ENCODE measurements at places on chromosomes 7 and 10.
A peak's percentile ranks its signal among the peaks of the same experiment; 100 is the strongest.

- DNase-seq, result no peak
These were observed 87.5 kb downstream of the AKR1D1 start for GRCh38 chr7:138163800-138164199.

- DNase-seq, result no peak
These were observed 87.2 kb upstream of the CTBP2 start for GRCh38 chr10:125247576-125247975.

GRCh38 chr10:48671914-48672595 lies 12.6 kb upstream of the WDFY4 start:
- no peak for DNase-seq

- no peak for DNase-seq
These were observed 55.1 kb downstream of the UNCX start for GRCh38 chr7:1287752-1288201.

DNA sequence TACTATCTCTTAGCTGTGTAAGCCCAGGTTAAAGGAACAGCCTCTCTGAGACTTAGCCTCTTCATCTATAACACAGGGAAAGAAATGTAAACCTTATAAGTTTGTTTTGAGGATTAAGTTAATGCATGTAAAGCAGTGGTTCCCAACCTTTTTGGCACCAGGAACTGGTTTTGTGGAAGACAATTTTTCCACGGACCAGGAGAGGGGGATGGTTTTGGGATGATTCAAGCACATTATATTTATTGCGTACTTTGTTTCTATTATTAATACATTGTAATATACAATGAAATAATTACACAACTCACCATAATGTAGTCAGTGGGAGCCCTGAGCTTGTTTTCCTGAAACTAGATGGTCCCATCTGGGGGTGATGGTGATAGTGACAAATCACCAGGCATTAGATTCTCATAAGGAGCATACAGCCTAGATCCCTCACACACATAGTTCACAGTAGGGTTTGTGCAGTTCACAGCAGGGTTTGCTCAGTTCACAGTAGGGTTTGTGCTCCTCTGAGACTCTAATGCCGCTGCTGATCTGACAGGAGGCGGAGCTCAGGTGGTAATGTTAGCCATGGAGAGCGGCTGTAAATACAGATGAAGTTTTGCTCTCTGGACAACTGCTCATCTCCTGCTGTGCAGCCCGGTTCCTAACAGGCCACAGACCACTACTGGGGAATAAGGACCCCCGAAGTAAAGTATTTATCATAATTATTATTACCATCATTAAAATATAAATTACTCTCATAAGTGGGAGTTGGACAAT lies 41.3 kb upstream of the ANK3 start:
- DNase-seq, result no peak

DNA sequence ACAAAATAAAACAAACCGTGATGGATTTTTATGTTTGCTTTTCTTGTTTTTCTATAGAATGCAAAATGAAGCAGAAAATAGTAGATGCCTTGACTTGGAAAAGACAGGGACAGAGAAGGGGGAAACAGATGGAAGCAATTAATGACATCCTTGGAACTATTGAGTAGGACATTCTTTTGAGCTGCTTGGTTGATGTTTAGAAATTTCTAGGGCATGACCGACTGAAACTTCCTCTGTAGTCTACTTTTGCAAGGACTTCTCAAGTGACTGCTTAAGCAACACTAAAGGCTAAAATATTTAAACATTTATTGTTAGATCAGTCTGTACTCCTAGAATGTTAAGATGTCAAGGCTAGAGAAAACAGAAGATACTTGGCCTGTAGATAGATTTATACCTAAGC lies 49.4 kb downstream of the VCL start:
- no peak for DNase-seq

DNA sequence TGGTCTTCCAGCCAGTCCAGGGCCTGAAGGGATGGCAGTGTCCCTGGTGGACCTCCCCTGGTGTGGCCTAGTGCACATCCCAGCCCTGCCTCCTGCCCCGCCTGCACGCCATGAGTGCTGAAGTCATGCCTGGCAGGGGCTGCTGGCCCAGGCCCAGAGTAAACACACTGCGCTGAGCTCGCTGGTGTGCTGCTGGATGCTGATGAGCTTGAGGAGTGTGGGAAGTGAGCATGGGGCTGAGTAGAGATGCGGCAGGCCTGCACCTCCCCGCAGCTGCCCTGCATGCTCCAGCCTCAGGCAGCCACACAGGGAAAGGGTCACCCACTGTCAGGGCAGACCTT lies 43.2 kb downstream of the HTRA1 start:
- no peak for DNase-seq

DNA sequence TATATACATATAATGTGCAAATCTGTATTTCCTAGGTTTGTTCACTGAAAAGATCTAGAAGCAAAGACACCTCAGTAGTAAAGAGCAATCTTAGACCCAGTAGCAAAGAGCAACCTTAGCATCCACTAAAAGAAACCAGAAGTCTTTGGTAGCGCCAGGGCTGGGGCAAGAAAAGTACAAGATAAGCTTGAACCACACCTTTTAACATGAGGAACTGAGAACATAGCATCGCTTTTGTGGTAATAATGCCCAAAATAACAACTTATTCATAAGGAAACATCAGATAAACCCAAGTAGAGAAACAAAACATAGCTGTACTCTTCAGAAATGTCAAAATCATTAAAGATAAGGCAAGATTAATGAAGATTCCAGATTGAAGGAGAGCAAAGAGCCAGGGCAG lies 173.4 kb downstream of the IMMP2L start:
- DNase-seq, result no peak

GRCh38 chr7:158310924-158311666 lies 276.5 kb downstream of the PTPRN2 start:
- no peak for DNase-seq

- no peak for DNase-seq
These were observed 194.8 kb downstream of the CELF2 start for GRCh38 chr10:11212288-11213085.

DNA sequence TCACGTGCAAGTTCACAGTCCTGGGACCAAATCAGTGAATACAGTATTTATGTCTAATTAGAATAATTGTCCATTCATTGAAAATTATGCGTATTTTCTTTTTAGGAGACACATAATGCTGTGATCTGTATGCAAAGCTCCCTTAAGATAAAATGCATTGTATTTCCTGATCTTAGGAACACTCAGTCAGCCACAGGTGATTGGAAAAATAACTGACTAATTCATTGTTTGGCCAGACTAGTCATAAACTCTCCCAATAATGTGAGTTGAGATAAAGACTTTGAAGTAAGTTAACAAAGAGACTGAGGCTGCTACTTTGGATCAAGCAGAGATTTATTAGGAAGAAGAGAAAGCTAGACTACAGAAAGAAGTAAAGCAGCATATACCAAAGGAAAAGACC lies 182.2 kb downstream of the GNAI1 start:
- no peak for DNase-seq

- no peak for DNase-seq
These were observed 35.8 kb downstream of the JAKMIP3 start for GRCh38 chr10:132101529-132101928.

- DNase-seq, result no peak
These were observed 104.7 kb upstream of the PRR15 start for GRCh38 chr7:29458933-29459332.

GRCh38 chr10:104478380-104478779 lies 124.7 kb downstream of the CFAP58 start:
- no peak for DNase-seq

GRCh38 chr10:88838766-88839350 lies 12.8 kb downstream of the ANKRD22 start:
- no peak for DNase-seq

- DNase-seq, result no peak
These were observed 80.3 kb downstream of the WDR11 start for GRCh38 chr10:120931423-120931822.

DNA sequence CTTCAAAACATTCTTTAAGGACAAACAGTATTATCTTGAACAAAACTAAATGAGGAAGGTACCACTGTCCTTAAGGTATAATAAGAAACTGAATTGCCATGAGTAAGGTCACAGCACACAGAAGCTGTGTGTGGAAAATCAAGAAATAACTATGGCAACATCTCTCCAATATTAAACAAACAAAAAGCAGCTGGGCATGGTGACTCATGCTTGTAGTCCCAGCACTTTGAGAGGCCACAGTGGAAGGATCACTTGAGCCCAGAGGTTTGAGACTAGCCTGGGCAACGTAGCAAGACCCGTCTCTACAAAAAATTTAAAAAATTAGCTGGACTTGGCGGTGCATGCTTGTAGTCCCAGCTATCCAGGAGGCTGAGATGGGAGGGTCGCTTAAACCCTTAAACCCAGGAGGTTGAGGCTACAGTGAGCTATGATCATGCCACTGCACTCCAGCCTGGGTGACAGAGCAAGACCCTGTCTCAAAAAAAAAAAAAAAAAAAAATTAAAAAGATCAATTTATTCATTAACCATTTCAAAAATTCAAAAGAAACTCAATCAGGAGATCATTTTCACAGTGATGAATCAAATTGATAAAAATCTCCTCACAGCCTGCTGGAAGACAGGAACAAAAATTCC lies 195.4 kb downstream of the SKIDA1 start:
- no peak for DNase-seq

DNA sequence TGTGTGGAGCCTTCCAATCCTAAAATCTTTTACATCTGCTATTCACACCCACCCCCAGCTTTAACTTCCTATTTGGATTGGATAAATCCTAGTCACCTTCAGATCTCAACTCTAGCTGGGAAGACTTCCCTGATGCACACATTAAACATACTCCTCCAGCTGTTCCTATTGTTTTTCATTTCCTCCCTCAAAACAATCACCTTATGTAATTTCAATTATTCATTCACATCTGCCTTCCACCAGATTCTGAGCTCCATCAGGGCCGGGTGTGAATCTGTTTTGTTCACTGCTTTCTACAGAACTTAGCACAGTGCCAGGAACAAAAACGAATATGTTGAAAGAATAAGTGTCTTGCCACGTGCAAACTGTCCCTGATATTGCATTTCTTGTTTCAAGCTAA lies 497.4 kb downstream of the PLXDC2 start:
- no peak for DNase-seq

GRCh38 chr10:12042409-12042796 lies 206 bp downstream of the UPF2 start:
- DNase-seq, result peak; percentile 22

GRCh38 chr7:118327174-118327573 lies 102.7 kb downstream of the ANKRD7 start:
- DNase-seq, result no peak

DNA sequence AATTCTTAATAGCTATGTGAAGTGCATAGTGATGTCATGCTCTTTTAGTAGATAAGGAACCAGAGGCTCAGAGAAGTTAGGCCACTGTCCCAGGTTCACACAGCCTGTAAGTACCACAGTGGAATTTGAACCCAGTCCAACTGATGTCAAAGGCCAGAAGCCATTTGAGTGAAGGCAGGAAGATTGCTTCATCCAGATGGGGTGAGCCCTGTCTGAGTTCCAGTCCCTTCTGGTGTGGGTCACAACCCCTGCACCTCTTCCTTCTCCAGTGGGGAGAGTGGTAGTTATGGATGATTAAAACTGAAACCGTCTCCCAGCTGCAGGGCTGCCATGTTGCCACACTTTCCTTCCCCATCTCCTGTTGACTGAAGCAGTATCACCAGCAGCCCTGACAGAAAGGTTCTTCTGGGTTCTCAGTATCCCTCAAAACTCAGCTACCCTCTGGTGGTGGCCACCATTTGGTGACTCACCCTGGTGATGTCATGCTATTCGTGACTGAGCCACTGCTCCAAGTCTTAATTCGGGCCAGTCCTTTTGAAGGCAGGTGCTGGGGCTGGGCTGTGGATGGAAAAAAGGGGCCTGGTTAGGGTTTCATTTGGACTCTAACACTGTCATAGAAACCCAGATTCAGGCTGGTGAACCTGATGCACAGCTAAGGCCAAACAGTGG lies 1.5 kb upstream of the C10orf95 start:
- DNase-seq, result no peak

DNA sequence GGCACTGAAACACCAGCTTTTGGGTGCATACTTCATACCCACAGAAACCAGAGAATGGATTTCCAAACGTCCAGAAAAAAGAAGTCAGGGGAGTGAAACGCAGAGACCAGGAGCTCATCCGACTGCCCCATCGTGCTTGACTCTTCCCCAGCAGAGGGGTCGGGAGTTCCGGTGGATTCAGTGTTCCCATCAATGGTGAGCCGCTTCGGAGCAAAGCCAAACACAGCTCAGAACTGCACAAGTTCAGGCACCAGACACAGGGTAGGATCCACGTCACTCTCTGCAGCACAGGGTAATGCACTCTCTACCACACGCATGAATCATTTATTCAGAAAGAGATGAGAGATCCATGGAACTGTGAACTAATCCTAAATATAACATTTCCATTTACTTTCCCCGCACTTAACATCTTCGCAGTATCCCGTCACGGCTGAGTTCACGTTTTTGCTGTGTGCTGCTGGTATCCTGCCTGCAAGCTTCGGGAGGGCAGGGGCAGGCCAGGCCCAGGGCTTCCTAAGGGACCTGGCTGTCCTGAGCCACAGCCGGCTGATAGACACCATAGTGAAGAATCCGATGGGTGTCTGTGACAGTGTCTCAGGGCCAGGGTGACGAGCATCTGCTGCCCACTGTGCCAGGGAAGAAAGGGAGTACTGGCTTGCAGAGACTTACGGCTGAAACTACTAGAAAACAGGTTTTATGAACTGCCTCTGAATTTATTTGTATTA lies 545.3 kb downstream of the PTPRN2 start:
- no peak for DNase-seq

DNA sequence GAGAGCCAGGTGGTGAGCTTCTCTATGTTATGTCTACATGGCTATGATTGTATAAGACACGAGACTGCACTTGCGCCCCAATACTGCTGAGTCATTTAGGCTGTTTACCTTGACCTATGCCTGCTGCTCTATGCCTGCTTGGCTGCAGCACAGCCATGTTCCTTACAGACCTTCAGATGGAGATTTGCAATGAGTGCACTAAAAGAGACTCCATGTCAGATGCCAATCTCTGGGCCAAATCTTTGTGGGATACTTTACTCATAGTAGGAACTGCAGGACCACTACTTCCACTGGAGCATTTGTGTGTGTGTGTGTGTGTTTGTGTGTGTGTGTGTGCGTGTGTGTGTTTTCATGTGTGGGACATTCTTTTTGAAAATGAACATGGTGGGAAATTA lies 50.0 kb upstream of the KMT2E start:
- no peak for DNase-seq

DNA sequence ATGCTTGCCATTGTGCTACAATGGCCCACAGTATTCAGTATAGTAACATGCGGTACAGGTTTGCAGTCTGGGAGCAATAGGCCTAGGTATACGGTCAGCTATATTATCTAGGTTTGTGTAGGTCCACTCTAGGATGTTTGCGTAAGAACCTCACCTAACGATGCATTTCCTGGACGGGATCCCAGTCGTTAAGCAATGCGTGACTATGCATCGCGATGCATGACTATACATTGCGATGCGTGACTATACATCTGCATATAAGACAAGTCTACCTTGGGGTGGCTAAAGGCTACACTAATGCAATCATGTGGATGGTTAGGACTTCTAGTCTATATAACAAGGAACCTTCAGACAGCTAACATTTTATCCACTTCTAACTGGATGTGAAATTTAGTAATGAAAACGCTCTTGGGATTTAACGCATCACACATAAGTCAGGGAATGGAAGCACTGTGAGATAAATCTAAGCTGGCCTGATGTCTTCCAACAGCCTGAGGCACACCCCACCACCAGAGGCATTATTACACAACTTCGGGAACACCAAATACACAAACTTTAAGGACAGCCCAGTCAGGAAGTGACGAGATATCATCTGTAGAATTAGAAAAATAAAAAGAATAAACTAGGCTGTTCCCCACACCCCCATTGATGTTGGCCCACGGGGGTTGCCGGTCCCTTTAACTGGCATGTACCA lies 9.2 kb downstream of the GNA12 start:
- no peak for DNase-seq

- no peak for DNase-seq
These were observed 47.6 kb upstream of the TMEM72 start for GRCh38 chr10:44863344-44864047.

All from stimulated activated CD4-positive, alpha-beta T cell treated with anti-CD3 and anti-CD28 coated beads, TNF-alpha, amount 100 ng/mL, for 24 hours (primary cell).